ENCODE measurements at places on chromosomes 16 and 17.

GRCh38 chr16:85635545-85636140 is 22.5 kb downstream of the GSE1 start:
- no peak for DNase-seq

GRCh38 chr17:77783991-77784820 is 174.3 kb upstream of the TNRC6C start:
- no peak for DNase-seq

DNA sequence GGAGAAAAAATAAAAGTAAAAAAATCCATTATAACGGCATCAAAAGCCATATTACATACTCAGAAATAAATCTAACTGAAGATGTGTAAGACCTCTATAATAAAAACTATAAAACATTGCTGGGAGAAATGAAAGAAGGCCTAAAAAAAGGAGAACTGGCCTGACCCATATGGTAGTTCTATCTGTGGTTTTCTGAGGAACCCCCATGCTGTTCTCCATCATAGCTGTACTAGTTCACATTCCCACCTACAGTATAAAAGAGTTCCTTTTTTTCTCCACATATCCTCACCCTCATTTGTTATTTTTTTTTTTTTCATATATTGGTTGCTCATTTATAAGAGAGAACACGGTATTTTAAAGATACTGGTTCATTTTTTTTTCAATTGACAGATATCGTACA is 191.8 kb downstream of the STX8 start:
- no peak for DNase-seq

- no peak for DNase-seq
These were observed 4.2 kb downstream of the SOCS1 start for GRCh38 chr16:11251525-11252481.

GRCh38 chr17:17111401-17112393 is 69.4 kb downstream of the MPRIP start:
- no peak for DNase-seq

GRCh38 chr17:32286518-32286900 is 20.9 kb downstream of the RHBDL3 start:
- no peak for DNase-seq

Data from endothelial cell (in vitro differentiated cells).